ENCODE measurements at places on chromosomes 1 and 21. TPM values are rescaled to one million over a fixed set of nuclear protein-coding genes. Genes with fewer than 3 reads are reported as not detected.
A peak's percentile ranks its signal among the peaks of the same experiment; 100 is the strongest.

C8A gene
- not detected for total RNA-seq

NR0B2 gene
- not detected for total RNA-seq

IL10 gene
- total RNA-seq = 4.3 TPM

DNA sequence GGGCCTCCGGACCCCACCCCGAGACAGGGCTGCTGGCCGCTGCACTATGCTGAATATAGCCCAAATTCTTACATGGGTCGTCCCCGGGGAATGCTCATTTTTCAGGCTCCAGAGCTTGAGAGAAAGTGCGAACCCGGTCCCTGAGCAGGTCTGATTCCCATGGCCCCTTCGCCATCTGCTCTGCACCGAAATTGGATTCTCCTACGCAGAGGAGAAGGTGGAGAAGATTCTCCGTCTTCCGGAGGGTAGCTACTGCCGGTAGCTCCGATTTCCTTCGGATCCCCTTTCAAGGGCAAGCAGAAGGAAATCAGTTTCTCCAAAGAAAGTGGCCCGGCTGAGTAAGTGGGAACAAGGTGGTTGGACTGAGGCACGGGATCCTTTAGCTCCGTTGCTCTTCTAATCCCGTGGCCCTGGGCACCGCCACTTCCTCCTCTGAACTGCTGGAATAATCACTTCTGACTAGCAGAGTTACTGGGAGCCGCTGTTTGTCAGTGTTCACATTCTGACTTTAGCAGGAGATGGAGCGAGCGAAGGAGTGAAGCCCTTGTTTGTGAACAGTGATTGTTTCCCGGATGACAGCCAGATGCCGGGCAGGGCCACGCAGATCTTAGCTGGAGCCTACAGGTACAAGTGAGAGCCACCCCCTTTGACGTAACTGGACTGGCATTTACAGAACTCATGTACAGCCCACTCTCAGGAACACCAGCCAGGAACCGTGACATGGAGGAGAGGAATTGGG lies 1.1 kb upstream of the ZNF496 start:
- no peak for DNase-seq

DNA sequence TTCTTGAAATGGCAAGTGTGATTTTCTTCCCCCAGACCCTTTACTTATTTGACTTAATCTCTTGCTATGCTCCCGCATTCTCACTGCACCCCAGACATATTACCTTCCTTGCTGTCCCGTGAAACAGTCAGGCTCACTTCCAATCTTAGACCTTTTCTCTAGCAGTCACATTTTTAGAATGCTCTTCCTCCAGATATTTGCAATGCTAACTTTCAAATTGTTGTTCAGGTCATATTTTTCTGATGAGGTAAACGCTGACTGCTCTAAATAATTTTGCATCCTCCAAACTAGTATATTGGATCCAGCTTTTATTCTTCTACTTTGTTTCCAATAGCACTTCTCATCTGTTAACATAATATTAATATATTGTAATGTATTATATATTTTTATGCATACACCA lies 648.2 kb upstream of the NEGR1 start:
- no peak for DNase-seq

DNA sequence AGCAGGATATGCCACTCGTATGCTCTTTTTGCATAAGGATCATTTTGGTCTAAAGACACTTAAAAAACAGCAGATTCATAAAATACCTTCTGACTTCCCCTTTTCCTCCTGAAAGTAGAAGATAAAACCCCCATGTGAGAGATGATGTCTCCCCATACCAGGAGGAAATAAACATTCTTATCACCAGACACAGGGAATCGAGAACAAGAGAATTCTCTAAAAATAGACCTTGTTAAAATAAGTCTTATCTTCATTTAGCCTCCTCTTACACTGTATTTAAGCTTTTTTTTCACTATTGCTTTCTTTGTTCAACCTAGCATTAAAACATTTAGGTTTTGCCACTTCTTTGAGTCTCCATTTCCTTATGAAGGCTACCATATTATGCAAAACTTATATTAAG lies 709.3 kb downstream of the KCNT2 start:
- no peak for DNase-seq

DNA sequence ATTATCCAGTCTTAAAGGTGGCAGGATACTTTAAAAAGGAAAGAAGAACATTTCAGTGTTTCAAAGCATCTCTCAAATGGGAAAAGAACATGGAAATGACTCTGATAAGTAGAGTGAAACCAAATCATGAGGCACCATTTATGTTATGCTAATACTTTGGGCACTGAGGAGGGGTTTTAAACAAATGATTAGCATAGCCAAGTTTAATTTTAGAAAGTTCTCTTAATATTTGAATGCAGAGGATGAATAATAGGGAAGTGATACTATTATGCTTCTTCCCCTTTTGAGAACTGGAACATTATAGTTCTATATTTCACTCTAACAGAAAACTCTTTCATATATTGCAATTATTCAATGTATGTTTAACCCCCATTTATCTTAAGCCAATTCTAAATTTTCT lies 1181.9 kb upstream of the PRMT6 start:
- DNase-seq = no peak

GRCh38 chr1:191641420-191642260 lies 516.6 kb upstream of the RGS18 start:
- DNase-seq = no peak

- no peak for DNase-seq
Observed at GRCh38 chr1:174988539-174988938, 11.2 kb upstream of the CACYBP start.

DNA sequence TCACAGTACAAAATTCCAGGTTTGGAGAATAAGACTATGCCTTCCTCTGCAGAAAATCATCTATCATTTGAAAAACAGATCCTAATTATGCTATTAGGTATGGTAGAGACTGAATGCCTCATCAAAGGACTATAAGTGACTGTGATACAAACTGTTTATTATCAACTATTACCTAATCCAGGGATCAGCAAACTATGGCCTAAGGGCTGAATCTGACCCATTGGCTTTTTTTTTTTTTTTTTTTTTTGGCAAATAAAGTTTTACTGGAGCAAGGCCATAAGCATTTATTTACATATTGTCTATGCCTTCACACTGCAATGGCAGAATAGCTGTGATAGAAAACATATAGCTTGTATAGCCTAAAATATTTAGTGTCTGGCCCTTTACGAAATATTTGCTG lies 4.7 kb upstream of the ASPM start:
- DNase-seq = no peak

GRCh38 chr21:45073301-45074047 lies 906 bp upstream of the ADARB1 start:
- DNase-seq = peak; percentile 57

DNA sequence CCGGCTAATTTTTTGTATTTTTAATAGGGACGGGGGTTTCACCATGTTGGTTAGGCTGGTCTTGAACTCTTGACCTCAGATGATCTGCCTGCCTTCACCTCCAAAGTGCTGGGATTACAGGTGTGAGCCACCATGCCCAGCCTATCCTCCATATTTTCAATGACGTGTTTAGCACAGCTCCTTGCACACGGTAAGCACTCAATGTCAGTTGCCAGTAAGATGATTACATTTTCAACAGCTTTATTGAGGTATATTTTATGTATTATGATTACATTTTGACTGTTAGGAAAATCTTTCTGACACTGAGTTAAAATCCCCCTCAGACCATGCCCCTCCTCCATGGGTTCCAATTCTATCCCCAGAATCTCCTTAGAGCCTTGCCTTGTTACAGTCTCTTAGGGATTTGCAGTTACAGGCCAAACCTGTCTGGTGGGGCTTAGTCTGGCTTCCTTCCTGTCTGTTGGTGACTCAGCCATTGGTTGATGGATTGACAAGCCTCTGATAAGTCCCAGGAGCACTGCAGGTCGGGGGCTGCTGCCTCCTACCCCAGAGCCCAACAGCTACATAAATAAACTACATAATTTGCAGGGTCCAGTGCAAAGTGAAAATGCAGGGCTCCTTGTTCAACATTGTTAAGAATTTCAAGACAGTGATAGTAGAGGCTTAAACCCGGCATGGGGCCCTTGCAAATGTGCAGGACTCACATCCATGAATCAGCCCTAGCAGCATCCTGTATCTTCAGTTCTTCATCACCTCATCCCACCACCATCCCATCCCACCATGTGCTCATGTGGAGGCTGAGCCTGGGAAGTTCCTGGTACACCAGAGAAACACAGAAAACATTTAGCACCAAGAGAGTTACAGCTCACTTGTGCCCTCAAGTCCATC lies 23.4 kb downstream of the COA7 start:
- DNase-seq = no peak

- DNase-seq = no peak
Observed at GRCh38 chr1:116038679-116039078, 62.4 kb downstream of the SLC22A15 start.

GRCh38 chr1:164311377-164311776 lies 247.6 kb upstream of the PBX1 start:
- no peak for DNase-seq

Data from breast epithelium (tissue), 4 donors.